IMR-90 (cell line): ENCODE measurements at places on chromosomes 2 and 18.
A peak's percentile ranks its signal among the peaks of the same experiment; 100 is the strongest.

DNA sequence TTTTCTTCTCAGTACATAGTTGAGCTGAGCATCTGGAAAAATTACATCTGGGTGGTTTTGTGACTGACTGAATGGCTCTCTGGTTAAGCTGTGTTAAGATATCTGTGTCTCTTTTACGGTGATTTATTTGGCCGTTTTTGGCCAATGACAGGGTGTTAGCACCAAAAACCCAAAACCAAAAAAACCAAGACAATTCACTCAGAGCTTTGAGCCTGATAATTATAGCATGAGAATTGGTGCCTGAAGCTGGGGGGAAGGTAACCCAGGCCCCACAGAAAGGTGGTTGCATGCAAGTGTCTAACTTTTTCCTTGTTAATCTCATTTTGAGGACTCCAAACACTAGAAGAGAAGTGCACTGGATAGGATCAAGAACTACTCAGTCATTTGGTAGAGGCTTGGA is 4.5 kb downstream of the CD28 start:
- no peak for DNase-seq

DNA sequence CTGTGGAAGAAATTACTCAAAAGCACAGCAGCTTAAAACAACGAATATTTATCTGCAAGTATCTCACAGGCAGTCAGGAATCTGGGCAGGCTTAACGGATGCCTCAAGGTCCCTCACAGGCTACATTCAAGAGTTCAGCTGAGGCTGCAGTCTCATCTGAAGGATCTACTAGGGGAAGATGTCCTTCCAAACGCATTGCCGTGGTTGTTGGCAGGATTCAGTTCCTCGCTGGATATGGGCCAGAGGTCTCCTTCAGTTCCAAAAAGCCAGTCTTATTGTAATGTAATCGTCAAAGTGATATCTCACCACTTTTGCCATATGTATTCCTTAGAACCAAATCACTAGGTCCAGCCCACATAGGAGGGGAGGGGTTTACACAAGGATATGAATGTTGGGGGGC is 98.2 kb upstream of the EPAS1 start:
- DNase-seq, result no peak

DNA sequence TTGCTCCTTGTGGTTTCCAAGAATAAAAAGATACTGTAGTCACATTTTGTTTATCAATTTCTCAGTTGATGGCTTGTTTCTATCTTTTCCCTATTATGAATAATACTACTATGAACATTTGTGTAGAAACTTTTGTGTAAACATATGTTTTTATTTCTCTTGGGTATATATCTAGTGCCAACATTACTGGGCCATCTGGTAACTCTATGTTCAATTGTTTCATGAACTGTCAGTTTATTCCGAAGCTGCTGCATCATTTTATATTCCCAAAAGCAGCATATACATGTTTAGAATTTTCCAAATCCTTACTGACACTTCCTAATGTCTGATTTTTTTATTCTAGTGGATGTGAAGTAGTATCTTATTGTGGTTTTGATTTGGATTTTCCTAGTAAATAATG is 737.6 kb upstream of the TMEFF2 start:
- no peak for DNase-seq

DNA sequence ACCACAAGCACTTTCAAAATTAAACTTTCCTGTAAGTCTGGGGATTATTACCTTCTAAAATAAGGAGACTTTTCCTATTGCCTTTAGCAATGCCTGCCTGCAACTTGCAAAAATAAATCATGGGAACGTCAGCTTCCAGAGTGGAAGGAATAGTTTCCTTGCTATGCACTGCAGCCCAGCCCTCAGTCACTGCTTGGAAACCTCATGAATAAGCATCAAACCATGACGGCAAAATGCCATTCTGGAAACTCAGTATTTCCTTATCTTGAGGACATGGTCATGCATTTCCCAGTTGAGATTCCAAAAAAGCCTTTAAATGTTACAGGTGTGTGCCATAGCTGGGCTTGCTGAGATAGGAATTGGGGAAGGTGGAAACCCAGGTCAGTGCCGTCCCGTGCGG is 84.2 kb upstream of the OTOS start:
- peak; percentile 84 for DNase-seq

DNA sequence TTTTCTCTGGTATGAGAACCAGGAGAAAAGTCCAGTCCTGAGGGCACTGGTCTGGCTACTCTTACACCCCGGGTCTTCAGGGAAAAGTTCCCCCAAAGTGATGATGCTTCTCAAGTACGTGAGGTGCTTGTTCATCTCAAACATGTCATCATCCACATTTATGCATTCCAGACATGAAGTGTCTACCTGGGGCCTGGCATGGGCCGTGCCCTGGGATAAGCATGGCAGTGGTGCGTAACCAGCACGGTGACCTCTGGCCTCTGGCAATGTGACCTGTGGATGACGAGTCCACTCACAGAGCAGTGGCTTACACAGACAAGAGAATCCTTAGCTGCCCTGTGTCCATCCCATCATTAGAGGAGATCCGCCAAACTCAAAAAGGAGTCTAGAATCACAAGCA is 74.8 kb upstream of the LGALSL start:
- DNase-seq, result no peak

- no peak for DNase-seq
These were observed 1.6 kb upstream of the RAMP1 start for GRCh38 chr2:237857791-237858190.

GRCh38 chr2:10329880-10330699 is 27.4 kb downstream of the HPCAL1 start:
- DNase-seq, result peak; percentile 67

- no peak for DNase-seq
These were observed 167.3 kb downstream of the MREG start for GRCh38 chr2:215845839-215846586.

DNA sequence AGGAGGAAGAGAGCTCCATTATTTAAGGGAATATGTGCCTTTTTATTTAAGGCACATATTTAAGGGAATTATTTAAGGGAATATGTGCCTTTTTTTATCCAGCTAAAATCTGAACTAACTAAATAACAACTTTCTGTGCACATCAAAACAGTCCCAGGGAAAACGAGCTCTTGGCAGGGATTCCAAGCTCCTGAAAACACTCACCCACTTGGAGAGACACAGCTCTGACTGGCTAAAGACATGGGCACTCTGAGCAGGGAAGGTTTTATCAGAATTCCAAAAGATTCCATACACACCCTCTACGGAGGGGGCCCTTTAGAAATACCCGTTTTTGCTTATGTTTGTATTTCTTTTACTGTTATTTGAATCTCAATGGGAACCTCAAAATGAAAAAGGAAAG is 181.0 kb downstream of the ZNF516 start:
- no peak for DNase-seq

- no peak for DNase-seq
These were observed 187.3 kb upstream of the TNP1 start for GRCh38 chr2:217047209-217047608.

DNA sequence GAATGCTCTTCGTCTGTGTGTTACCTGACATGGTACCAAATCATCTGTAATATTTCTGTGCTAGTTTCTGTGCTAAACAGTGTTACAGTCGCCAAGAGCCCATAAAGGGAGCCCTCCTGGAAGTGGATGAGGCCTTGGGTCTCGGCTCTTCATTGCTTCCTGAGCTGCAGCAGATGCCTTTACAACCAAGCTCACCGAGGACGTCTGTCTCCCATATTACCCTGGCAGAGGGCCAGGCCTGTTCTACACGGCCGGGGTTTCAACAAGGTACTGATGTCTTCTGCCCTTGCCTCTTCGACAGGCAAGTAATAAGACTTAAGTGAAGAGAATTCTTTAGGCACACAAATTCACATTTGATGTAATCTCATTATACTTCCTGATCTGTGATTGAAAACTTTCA is 16.8 kb downstream of the RPL31 start:
- no peak for DNase-seq

GRCh38 chr2:1219901-1220573 is 193.2 kb upstream of the TPO start:
- DNase-seq, result no peak

DNA sequence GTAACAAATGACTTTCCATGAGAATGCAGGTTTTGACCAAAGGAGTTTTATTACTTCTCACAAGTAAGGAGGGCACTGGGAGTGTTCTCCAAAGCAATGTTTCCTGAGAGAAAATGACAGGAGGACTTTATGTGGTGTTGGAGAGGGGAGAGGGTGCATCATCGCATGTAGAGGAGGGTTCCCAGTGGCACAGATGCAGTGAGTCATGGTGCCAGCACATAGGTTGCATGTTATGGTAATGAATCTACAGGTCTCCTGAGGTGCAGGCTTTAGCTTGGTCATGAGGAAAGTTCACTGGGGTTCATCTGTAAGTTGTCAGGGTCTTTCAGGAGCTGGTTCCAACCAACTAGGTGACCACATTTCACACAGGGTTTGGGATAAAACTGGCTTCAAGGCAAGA is 30.4 kb downstream of the NAT8 start:
- DNase-seq, result peak; percentile 31

GRCh38 chr2:8997631-8998030 is 5.9 kb downstream of the MBOAT2 start:
- DNase-seq, result no peak

GRCh38 chr18:68431111-68431921 is 283.6 kb downstream of the TMX3 start:
- no peak for DNase-seq

DNA sequence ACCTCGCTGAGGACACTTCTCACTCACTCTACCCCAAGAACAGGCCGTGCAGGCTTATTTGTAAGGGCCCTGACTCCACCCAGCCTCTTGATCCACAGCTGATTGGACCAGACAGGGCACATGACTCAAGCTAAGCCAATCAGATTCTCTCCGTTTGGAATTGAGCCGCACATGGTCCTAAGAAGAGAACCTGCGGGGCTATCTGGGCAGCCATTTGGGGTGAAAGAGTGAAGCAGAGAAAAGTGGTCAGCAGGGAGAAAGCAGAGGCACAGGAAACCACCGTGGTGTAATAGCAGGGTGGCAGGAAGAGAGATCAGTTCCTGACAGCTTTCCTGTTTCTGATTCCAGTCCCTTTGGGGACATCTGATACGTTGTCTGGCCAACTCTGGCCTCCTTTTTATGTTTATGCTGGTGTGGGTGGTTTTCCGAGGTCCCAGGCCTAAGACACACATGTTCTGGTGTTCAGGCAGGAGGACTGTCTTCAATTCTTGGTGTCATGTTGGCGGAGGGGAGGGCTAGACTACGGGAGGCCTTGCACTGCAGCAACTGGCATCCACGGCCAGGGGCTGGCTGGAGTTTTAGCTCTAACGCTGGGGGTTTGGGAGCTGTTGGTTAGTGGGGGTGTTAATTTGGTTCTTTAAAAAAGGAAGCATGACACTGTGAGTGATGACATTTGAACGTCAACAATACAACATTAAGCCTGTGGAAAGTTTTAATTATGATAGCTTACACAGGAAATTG is 26.1 kb upstream of the SPTBN1 start:
- no peak for DNase-seq

DNA sequence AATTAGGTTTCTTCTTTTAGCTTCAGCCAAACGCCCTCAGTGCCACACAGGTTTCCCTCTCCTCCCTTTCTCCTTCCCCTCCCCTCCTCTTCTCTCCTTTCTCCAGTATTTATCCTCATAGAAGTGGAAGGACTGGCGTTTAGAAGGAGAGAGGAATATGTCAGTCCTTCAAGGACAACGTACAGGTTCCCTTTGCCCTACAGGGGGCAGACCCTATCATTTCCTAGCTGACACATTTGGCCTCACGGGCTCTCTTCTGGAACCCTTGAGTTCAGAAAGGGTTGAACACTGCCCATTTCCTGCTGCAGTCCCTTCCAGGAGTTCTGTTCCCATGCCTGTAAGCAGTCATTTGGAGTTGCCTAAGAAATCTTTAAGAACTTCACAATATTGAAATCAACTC is 46.1 kb downstream of the CDCA7 start:
- no peak for DNase-seq

- DNase-seq, result peak; percentile 60
These were observed 1292.8 kb downstream of the DSC3 start for GRCh38 chr18:29749704-29750103.

- no peak for DNase-seq
These were observed 1.4 kb upstream of the IDH1 start for GRCh38 chr2:208256192-208256782.

DNA sequence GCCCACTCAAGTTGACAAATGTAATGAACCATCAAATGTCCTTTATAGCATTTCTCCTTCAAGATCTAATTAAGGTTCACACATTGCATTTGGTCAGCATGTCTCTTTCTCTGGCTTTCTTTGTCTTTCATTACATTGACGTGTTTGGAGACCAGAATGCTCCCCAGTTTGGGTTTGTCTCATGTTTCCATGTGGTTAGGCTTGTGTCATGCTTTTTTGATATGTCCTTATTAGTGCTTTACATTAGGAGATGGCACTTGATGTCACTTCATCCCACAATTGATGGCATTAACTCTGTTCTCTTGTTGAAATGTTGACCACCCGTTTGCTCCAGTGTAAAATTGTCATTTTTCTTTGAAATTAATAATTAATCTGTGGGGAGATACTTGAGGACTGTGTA is 165.8 kb downstream of the AKAIN1 start:
- DNase-seq, result no peak

DNA sequence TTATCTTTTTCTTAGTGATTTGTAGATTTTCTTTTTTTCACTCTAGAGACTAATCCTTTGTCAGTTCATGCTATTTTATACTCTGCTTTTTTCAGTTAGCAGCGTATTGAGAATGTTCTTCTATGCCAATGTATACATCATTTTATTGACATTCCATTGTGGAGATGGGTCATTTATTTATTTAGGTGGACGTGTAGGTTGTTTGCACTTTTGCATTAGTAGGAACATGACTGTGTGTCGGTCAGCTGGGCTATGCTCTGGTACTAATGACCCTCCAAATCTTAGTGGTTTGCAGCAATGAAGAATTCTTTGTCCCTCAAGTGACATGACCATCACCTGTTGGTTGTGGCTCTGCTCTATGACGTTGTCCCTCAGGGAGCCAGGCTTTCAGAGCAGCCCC is 33.6 kb downstream of the HPCAL1 start:
- no peak for DNase-seq

- DNase-seq, result no peak
These were observed 61.9 kb downstream of the PUM2 start for GRCh38 chr2:20288642-20289340.

GRCh38 chr18:6200204-6200774 is 214.4 kb downstream of the L3MBTL4 start:
- DNase-seq, result no peak

DNA sequence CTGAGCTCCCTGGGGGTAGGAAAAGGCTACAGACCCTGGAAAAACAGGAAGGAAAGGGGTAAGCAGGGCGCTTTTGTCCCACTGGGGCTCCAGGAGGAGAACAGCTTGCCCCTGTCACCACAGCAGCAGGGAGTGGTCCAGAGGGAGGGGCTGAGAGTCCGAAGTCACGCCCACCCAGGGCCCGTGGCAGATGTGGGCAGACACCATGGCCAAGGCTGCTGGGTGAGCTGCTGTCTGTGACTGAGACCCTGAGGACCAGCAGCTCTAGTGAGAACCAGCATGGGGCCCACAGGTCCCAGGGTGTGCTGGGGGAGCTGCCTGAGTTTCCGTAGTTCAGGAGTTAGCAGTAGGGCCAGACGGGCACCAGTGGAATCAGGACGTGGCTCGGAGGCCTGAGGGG is 162.0 kb downstream of the SPP2 start:
- no peak for DNase-seq

- no peak for DNase-seq
These were observed 156.8 kb downstream of the ANTXR1 start for GRCh38 chr2:69169655-69170389.

- no peak for DNase-seq
These were observed 13.2 kb downstream of the MEMO1 start for GRCh38 chr2:31997653-31998052.

GRCh38 chr2:64354857-64355680 is 98.9 kb upstream of the LGALSL start:
- peak; percentile 59 for DNase-seq

- DNase-seq, result no peak
These were observed 53.4 kb downstream of the SLC40A1 start for GRCh38 chr2:189527041-189527750.

- DNase-seq, result no peak
These were observed 20.3 kb downstream of the PLEK start for GRCh38 chr2:68385220-68385906.
